Lung microvascular endothelial cell (primary cell): ENCODE measurements at places on chromosomes 2 and 18. TPM values are rescaled to one million over a fixed set of nuclear protein-coding genes. Genes with fewer than 3 reads are reported as not detected.

- DNase-seq: no peak
Observed at GRCh38 chr2:31446848-31447247, 32.3 kb upstream of the XDH start.

DNA sequence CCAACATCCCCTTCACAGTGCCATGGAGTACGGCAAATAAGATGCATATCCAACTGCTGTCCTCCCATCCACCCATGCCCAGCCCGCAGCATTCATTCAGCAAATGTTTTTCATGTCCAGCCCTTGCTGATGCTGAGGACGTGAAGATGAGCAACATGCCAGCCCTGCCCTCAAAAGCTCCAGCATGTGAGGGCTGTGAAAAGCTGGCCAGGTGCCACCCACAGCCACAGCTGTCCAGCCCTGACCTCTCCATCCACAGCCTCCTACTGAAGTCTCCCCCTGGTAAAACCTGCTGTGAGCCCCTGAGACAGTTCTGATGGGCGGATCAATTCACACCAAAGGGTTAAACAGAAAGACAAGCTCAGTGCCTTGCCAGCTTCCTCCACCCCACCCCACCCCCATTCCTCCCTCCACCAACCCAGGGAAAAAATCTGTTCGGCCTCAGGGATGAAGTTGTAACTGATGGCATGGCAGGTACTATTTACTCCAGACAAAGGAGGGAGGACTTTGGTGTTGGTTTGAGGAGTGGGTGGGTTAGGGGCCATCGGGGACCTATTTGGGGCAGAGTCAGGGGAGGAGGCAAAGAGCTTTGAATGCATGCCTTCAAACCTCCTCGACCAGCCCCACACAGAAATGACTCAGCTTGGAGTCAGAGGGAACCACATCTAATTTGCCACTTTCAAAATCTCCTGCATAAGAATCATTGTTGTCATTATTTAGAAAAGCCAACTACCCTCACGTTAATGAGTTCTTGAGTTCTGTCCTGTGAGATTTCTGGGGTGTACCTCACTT lies 4.3 kb downstream of the ZBTB7C start:
- no peak for DNase-seq

DNA sequence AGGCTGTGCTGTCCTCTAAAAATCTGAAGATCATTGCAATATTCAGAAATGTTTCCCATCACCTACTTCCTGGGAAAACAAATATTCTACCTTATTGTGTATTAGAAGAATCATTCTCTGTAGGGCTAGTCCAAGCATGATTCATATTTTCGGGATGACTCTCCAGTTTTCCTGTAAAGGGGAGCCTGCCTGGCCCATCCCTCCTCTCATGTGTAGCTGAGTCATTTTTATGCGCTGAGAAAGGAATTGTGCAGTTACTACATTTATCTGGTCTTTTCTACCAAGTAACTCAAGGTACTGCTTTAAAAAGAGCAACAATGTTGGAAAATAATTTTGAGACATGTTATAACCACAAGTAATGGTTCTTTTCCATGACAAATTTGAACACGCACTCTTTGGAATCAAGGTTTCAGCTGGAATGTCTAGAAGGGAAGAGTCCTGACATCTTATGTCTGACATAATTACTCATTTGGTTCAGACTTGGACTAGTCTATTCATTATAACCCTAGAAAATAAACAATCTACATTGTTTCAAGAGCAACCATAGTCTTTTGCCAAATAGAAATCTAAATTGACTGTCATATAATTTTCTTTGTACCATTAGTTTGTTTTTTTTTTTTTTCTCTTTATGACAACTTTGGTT lies 6.6 kb downstream of the DSG3 start:
- peak; percentile 3 for DNase-seq

GRCh38 chr2:181258720-181259119 lies 198.5 kb upstream of the ITGA4 start:
- no peak for DNase-seq

DNA sequence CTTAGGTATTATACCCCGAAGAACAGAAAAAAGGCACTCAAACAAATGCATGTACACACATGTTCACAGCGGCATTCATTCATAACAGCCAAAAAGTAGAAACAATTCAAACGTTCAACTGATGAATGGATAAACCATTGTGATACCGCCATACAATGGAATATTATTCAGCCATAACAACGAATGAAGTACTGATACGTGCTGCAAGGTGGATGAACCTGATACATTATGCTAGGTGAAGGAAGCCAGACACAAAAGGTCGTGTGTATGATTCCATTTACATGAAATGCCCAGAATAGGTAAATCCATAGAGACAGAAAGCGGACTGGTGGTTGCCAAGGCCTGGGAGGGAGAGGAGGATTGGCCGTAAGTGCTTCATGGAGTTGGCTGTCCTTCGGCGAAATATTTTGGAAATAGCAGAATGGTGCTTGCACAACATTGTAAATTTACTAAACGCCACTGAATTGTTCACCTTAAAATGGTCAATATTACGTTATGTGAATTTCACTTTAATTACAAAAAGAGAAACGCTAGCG lies 750 bp upstream of the RMP24 start:
- no peak for DNase-seq

GRCh38 chr2:31433541-31433940 lies 19.0 kb upstream of the XDH start:
- no peak for DNase-seq

- no peak for DNase-seq
Observed at GRCh38 chr2:85986121-85986520, 97.3 kb upstream of the ST3GAL5 start.

DNA sequence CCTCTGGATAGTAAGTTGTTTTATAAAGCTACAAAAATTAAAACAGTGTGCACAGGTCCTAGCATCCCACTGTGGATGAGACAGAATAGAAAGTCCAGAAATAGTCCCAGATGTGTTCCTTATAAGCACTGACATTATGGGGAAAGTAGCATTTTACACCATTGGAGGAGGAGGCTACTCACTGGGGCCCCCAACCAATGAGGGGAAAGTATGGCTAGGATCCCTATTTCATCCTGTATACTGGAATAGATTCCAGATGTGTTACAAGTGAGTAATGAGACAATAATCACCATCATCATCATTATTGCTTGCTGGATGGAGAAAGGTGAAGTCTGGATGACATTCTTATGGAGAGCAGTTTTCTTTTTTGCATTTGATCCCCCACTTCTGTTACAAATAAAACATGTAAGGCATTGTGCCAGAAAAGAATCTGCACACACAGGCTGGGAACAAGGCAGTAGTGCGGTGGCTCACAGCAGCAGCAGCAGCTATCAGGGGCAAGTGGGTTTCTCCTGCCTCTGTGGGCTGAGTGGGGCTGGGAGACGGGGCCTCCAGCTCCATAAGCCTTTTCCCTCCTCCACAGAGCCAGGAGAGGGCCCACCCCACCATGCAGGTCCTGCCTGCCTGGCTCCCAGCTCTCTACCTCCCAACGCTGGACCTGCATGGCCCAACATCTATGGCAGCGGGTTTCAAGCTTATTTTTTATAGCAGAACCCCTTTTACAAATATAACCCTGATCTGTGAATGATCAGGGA lies 5.0 kb downstream of the ARID5A start:
- DNase-seq: no peak

DNA sequence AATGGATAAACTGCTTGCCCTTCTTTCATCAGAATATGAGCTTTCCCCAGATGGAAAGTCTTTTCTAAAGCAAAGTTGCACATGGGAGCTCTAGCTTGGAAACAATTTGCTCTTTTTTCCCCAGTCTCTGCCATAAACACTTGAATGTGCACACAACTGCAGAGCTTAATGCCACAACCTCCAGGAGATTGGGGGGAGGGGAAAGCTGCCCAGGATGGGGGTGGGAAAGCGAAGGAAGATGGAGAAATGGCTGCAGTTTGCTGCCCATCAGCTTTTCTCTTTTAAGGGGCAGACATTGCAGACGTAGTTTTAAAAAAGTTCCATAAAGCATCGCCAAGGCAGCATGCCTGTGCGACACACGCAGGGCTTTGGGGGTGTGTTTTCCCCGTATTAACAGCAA lies 1.5 kb downstream of the ACKR3 start:
- DNase-seq: no peak

DNA sequence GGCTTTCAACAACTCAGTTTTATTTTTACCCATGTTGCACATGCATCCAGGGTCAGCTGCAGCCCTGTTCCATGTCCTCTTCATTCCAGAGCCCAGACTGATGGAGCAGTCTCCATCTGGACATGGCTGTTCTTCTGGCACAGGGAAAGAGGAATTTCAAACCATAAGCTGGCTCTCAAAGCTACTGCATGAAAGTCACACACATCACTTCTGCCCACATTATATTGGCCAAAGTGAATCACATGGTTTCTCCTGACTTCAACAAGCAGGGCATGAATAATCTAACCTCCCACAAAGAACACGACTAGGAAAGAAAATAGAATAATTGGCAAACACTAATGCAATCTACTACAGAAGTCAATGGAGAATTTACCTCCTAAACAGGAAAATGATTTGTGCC lies 94.2 kb downstream of the FTCDNL1 start:
- DNase-seq: no peak

- DNase-seq: no peak
Observed at GRCh38 chr2:104462731-104463130, 391.2 kb upstream of the POU3F3 start.

DNA sequence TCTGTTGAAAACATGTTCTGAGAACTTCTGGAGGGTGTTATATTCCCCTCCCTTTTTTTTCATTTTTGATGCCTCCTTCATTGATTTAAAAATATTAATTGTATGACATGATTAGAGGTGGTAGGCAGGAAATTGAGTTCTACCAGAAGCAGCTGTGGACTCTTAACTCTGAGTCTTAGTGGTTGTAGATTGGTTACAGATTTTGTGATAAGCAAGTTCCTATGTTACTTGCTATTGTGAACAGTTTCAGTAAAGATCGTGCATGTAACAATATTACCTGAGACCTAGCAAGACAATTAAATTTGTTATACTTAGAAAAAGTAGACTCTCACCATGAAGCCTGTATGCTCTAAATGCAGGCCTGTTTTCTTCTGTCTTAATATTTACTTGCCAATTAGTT lies 88.1 kb downstream of the PRPF40A start:
- DNase-seq: no peak

GRCh38 chr2:34096562-34097171 lies 497.6 kb upstream of the FAM98A start:
- DNase-seq: peak; percentile 79

- no peak for DNase-seq
Observed at GRCh38 chr2:31511376-31511775, 69.4 kb downstream of the SRD5A2 start.

DNA sequence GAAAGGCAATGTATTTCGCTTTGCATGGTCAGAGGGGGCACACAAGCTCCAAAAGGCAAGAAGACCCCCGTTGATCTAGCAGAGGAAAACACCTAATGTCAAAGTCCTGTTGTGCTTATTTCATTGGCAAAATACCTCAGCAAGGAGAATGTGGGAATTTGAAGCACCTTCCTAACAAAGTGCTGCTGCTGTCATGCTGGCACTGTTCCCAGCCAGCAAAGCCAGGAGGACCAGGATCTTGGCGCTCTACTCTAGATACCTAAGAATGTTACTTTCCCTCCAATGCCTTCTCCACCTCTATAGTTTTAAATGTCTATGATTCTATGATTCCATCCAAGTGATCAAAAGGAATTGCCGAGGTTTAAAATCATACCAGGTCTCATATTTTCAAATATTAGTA lies 867.9 kb upstream of the POU3F3 start:
- no peak for DNase-seq

DNA sequence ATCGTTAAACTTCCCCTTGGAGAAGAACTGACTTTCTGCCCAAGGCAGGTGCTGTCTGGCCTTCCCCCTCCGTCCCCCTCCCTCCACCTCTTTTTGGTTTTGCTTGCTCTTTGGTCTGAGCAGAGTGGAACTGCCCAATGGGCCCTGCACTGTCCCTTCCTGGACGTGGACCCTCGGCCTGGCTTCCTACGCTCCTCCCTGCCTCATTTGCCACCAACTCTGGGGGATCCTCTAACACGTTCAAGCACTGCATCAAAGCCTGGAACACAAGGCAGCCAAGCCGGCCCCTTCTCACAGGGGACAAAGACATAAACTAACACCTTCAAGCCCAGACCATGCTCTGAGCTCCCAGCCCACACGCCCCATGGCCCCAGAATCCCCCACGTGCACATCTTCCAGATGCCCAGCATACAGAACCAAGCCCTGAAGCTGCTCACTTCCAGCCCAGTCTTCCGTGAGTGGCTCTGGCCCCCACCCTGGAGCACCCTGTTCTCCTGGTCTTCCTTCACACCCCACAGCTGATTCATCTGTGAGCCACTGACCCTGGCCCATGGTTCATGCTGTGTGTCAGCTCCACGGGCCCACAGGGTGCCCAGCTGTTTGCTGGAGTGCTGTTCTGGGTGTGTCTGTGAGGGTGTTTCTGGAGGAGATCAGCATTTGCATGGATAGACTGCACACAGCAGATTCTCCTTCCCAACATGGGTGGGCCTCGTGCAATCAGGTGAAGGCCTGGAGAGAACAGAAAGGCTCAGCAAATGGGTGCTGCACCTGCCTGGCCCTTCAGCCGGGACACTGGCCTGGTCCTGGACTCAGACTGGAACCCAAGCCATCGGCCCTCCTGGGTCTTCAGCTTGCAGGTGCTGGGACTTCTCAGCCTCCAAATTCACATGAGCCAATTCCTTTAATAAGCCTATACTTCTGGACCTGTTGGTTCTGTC lies 247.1 kb upstream of the SALL3 start:
- DNase-seq: no peak

The TUBB8B gene
- total RNA-seq: not detected in 2 replicates

The ANKRD29 gene
- 0.65 and 0.79 TPM in 2 replicates for total RNA-seq

The UGT1A5 gene
- total RNA-seq: not detected in 2 replicates

The RPIA gene
- total RNA-seq: 9.2 and 11.7 TPM in 2 replicates

The CNGA3 gene
- not detected in 2 replicates for total RNA-seq

The CYP27C1 gene
- not detected in 2 replicates for total RNA-seq

The CPS1 gene
- total RNA-seq: 0.44 and 0.60 TPM in 2 replicates

The KYNU gene
- total RNA-seq: 0.22 TPM in 1 of 2 replicates, not detected in the other

The PARD6G gene
- 20.3 and 74.8 TPM in 2 replicates for total RNA-seq

The ARHGAP25 gene
- 8.9 and 10.1 TPM in 2 replicates for total RNA-seq

The GALR1 gene
- not detected in 2 replicates for total RNA-seq

The GALNT13 gene
- 0.20 and 0.22 TPM in 2 replicates for total RNA-seq

The TEX261 gene
- 21.6 and 26.0 TPM in 2 replicates for total RNA-seq

The LHCGR gene
- total RNA-seq: not detected in 2 replicates
